CD4-positive, CD25-positive, alpha-beta regulatory T cell (primary cell): ENCODE measurements at places on chromosomes 3 and 15. TPM values are rescaled to one million over a fixed set of nuclear protein-coding genes. Genes with fewer than 3 reads are reported as not detected.
A peak's percentile ranks its signal among the peaks of the same experiment; 100 is the strongest.

The CCR8 gene
- 87.2 TPM for total RNA-seq

- no peaks in the 10 kb centered on the region for H3K27me3 ChIP-seq
- DNase-seq, result no peak
- no peaks in the 10 kb centered on the region for H3K36me3 ChIP-seq
- no peak overlapping the region for H3K27ac ChIP-seq
- H3K4me1 ChIP-seq, result no peaks in the 10 kb centered on the region
- H3K4me3 ChIP-seq, result no peak overlapping the region
These were observed 30.0 kb upstream of the P3H2 start for GRCh38 chr3:190150681-190151080.

DNA sequence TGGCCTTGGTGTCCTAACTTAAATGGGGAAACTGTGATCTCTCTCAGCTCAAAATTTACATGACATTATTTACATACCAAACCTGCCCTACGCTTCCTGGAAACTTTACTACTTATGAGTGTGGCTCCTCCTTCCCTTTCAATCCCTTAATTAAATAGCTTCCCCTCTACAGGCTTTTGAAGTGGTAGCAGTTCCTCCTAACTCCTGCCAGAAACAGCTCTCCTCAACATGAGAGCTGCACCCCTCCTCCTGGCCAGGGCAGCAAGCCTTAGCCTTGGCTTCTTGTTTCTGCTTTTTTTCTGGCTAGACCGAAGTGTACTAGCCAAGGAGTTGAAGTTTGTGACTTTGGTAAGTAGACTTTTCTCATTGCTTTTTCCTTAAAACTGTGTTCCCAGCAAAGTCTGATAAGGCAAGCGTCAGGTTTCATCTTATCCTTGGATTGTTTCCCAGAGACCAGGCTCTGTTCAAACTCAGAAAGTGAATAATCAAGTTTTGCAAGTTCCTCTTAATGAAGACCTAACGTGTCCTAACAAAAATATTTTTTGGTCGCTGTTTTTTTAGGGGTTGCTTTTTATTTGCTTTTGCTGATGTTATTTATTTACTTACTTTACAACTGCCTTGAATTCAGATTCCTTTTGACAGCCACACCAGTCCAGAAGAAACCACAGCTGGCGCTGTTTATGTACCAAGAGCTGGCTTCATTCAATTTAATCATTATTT lies at the start of gene ACP3:
Gene ACP3, plus strand, starts transcription at position 179 of the 720 bp plus-strand sequence. Its CDS starts 50 bp downstream, at position 229.
- H3K4me3 ChIP-seq, result no peak within 1 kb of the TSS
- no peak for DNase-seq
- H3K36me3 ChIP-seq, result no peaks in the 10 kb centered on the region
- no peak within 1 kb of the TSS for H3K27ac ChIP-seq

The NLGN1 gene
- total RNA-seq, result not detected

DNA sequence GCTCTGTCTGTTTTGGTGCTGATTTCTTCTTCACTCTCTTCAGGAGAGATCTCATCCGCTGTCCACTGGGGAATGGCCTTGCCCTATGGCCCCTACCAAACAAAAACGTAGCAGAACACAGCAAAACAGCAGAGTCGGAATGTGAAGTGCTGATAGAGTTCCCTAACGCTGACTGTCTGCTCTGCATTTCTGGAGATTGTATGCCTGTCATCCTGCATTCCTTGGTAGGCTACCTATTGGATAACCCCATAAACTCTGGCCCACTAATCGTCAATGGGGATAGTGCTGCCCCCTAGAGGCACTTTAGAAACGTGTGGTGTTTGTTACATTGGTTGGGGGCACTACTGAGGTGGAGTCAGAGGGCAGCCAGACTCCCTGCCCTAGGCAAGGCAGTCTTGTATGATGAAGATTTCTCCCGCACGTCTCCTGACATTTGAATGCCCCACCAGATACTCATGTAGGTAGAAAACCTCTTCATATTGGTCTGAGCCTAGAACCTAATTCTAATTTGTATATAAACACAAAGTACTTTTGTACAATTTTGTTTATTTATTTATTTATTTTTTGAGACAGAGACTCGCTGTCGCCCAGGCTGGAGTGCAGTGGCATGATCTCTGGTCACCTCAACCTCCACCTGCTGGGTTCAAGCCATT lies 15.6 kb upstream of the MAGEF1 start:
- DNase-seq, result no peak
- H3K27ac ChIP-seq, result no peak overlapping the region
- no peaks in the 10 kb centered on the region for H3K4me1 ChIP-seq
- H3K4me3 ChIP-seq, result no peak overlapping the region
- H3K36me3 ChIP-seq, result no peaks in the 10 kb centered on the region

DNA sequence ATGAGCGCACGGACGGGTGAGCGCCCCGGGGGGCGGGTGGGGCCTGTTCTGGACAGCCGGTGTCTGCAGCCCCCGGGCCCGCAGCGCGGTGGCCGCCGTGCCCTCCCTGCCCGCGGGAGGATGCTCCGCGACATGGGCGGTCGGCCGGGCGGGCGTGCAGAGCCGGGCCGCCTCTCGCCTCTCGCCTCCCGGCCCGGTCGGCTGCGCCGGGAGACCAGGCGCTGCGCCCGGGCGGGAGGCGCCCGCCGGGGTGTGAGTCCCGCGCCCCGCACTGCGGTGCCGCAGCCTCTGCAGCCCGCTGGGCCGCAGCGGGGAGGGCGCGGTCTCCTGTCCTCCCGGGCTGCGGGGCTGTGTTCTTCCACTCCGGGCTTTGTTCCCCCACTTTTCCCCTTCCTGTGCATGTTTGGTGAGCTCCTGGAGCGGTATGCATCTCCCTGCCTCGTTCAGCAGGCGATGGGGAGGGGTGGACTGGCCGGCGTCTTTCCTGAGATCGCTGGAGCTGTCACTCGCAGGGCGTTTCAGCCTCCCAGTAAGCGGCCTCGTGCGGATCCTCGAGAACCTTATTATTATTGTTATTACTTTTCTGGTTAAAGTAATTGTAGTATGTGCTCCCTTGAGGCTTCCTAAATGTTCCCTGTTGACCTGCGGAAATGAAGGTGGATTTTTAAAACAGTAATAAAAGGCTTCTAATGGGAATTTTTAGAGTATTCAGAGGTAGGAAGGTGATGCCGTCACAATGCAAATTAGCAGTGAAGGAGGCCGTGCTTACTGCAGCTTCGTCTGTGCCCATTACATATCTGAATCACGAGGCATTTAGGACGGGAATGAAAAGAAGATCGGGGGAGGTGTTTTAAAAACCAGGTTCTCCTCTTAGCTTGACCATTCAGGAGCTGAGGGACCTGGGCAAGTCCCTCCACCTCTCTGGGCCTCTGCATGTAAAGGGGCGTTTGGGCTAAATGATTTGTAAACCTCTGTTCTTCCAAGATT lies 593 bp downstream of the TMOD2 start:
- H3K27me3 ChIP-seq, result peaks cover 11% of the 10 kb centered on the region
- H3K4me1 ChIP-seq, result peaks cover 14% of the 10 kb centered on the region
- no peaks in the 10 kb centered on the region for H3K36me3 ChIP-seq
- no peak for DNase-seq
- peak overlapping the region; percentile 56 for H3K4me3 ChIP-seq

DNA sequence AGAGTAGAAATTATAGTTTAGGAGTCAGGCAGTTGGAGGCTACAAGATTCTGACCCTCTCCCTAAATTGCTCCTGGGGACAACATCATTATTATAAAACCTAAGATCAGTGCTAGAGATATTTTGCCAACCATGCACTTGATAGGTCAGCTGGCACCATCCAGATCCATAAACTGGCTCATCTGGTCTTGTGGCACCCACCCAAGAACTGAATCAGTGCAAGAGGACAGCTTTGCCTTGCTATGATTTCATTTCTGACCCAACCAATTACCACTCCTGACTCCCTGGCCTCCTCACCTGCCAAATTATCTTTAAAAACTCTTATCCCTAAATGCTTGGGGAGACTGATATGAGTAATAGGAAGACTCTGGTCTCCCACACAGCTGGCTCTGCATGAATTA lies 461.1 kb upstream of the TGFBR2 start:
- H3K36me3 ChIP-seq, result no peaks in the 10 kb centered on the region
- no peak overlapping the region for H3K27ac ChIP-seq
- no peak for DNase-seq
- H3K27me3 ChIP-seq, result no peaks in the 10 kb centered on the region

DNA sequence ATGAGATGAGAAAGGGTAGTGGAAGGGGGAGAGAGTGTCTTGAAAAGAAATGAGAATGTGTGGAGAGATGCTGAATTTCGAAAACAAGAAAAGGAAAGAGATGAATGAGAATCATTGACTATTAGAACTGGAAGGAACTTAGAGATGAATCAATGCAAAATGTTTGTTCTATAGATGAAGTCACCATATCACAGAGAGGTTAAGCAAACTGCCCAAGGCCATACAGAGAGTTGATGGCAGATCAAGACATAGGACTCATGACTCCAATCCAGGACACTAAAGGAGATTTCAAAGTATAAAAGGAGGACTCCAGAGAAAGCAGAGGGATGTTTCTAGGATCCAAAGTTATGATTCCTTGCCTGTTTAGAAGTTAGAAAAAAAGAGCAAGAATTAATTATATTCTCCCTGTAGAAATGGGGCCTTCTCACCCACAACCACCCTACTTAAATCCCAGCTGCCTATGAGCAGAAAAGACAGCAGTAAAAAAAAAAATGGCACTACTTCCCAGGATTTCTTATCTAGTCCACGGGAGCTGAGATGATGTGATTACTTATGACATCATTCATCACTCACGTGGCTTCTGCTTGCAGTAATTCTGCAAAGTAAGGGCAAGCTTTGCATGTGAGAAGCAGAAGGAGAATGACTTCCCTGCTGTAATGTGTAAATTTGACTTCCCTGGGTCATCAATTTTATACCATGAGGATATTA lies 210.8 kb upstream of the MRPL3 start:
- no peaks in the 10 kb centered on the region for H3K36me3 ChIP-seq
- DNase-seq, result no peak
- H3K4me1 ChIP-seq, result no peaks in the 10 kb centered on the region
- H3K27ac ChIP-seq, result no peak overlapping the region
- H3K27me3 ChIP-seq, result peaks cover 4% of the 10 kb centered on the region

DNA sequence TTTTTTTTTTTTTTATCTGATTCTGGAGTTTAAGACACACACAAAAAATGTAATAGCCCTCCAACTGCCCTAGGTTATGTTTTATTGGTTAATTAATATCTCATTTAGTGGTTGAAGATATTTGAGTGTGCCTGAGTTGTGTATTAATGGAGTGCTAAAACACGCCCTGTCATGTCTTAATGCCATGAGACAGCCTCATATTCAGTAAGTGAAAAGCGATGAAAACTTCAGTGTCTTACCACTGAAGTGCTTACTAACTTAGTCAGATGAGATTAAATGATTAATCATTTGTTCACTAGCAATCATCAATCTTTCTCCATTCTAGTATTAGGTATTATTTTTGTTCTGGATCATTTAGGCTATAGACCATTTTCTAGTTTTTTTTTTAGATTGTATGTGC lies 544.7 kb upstream of the ROBO2 start:
- no peaks in the 10 kb centered on the region for H3K4me1 ChIP-seq
- no peak overlapping the region for H3K4me3 ChIP-seq
- H3K27me3 ChIP-seq, result no peaks in the 10 kb centered on the region
- no peaks in the 10 kb centered on the region for H3K36me3 ChIP-seq
- DNase-seq, result no peak

- peaks cover 7% of the 10 kb centered on the region for H3K4me1 ChIP-seq
- H3K4me3 ChIP-seq, result peak overlapping the region; percentile 78
- DNase-seq, result no peak
- no peak overlapping the region for H3K27ac ChIP-seq
- H3K36me3 ChIP-seq, result no peaks in the 10 kb centered on the region
These were observed 3.3 kb upstream of the CP start for GRCh38 chr3:149224736-149225594.

The PROK2 gene
- total RNA-seq, result 6.5 TPM

DNA sequence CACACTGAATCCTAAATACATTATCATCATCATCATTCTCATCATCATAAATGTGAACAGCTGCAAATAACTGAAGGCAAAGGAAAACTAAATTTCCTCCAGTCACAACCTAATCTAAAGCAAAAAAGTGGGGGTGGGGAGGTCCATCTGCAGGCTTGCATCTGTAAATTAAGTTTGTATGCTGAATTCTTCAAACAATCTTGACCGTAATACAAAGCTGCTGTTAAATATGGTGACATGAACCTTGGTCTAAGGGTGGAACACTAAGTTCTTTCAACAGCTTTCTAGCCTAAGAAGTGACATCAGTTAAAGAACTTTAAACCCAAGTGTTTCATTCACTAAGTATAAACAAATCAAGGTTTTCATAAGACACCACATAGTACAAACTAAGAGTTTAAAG lies 4.3 kb downstream of the LRRFIP2 start:
- no peak for DNase-seq
- H3K27ac ChIP-seq, result no peak overlapping the region
- H3K27me3 ChIP-seq, result no peaks in the 10 kb centered on the region
- H3K36me3 ChIP-seq, result peaks cover 18% of the 10 kb centered on the region
- no peak overlapping the region for H3K4me3 ChIP-seq

The ACVR2B gene
- 12.7 TPM for total RNA-seq

GRCh38 chr3:193499136-193499770 lies 55.4 kb downstream of the ATP13A4 start:
- H3K4me3 ChIP-seq, result no peak overlapping the region
- no peaks in the 10 kb centered on the region for H3K27me3 ChIP-seq
- H3K36me3 ChIP-seq, result no peaks in the 10 kb centered on the region
- H3K27ac ChIP-seq, result no peak overlapping the region
- H3K4me1 ChIP-seq, result no peaks in the 10 kb centered on the region

DNA sequence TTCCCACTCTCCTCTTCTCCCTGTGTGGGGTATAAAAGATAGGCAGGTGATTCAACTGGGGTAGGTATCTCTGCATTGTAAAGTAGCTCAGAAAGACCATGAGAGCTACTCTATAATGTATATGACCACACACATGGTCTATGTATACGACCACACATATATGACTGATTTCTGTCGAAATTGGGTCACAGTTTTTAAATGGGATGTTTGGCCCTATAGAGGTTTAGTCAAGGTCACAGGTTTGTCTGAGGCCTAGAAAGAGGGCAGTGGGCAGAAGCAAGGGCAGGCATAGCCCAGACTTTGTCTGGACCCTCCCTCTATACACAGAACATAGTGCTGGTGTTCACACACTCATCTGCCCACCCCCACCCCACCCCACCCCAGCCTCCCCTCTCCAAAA lies 4.4 kb downstream of the LAMP3 start:
- H3K27ac ChIP-seq, result no peak overlapping the region
- H3K27me3 ChIP-seq, result no peaks in the 10 kb centered on the region
- DNase-seq, result no peak
- no peak overlapping the region for H3K4me3 ChIP-seq

- no peaks in the 10 kb centered on the region for H3K27me3 ChIP-seq
- no peak overlapping the region for H3K4me3 ChIP-seq
- no peaks in the 10 kb centered on the region for H3K4me1 ChIP-seq
- H3K36me3 ChIP-seq, result no peaks in the 10 kb centered on the region
These were observed 227.8 kb upstream of the LYSMD4 start for GRCh38 chr15:99961011-99961441.

The PIERCE2 gene
- not detected for total RNA-seq

DNA sequence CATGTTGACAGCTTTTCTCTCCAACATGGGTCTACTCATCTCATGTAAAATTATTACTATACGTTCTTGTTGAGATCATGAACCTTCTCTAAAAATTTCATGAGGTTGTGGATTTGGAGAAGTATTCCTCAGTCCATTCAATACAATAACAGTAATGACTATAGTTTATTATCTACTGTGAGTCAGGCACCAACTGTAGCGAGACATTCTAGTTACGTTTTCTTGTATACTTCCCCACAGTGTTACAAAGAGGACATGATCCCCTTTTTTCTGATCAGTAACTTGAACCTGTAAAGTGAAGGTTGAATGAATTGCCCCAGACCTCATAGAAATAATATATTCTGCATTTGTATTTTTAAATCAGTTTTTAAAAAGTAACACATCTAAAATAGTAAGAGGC lies 76.4 kb downstream of the AKAP13 start:
- H3K4me1 ChIP-seq, result peaks cover 4% of the 10 kb centered on the region
- H3K4me3 ChIP-seq, result no peak overlapping the region
- H3K36me3 ChIP-seq, result peaks cover 3% of the 10 kb centered on the region
- no peaks in the 10 kb centered on the region for H3K27me3 ChIP-seq
